ENCODE measurements at places on chromosomes 6 and 20.

DNA sequence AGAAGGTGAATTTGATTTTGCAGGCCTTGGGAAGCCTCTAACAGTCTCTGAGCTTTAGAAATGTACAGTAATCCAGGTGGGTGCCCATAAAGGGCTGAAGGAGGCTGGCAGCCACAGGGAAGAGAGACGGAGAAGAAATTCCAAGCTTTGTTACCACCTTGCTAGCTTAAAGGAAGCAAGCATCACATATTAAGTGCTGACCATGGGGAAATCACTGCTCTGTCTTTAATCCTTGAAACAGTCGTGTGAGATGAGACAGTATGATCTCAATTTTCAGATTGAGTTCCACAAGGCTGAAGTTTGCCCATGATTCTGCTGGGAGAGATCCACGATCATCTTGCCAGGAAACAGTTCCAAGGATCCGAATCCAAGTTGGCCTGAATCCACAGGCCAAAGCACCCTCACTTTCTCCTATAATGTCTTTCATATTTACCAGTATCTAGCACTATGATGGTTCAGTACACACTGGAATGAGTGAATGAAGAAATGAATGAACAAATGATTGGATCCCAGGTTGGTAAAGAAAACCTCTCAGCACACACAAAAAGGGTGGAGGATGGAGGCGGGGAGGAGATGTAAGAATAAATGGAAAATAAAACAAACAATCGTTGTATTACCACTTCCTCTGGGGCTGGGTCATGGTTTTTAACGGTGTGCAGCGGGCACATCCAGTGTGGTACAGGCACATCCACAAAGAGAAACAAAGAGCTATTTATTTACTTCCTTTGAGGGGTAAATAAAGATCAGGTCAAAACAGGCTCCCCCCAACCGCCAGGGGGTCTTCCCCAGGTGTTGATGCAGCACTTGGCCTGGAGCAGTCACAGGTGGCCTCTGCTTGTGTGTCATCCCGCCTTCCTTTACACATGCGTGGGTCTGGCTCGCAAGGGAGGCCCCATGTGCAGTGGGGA is 28.2 kb upstream of the TAF8 start:
- DNase-seq: no peak

- DNase-seq: no peak
Measured at GRCh38 chr6:1971612-1972011, 273.8 kb downstream of the GMDS start.

DNA sequence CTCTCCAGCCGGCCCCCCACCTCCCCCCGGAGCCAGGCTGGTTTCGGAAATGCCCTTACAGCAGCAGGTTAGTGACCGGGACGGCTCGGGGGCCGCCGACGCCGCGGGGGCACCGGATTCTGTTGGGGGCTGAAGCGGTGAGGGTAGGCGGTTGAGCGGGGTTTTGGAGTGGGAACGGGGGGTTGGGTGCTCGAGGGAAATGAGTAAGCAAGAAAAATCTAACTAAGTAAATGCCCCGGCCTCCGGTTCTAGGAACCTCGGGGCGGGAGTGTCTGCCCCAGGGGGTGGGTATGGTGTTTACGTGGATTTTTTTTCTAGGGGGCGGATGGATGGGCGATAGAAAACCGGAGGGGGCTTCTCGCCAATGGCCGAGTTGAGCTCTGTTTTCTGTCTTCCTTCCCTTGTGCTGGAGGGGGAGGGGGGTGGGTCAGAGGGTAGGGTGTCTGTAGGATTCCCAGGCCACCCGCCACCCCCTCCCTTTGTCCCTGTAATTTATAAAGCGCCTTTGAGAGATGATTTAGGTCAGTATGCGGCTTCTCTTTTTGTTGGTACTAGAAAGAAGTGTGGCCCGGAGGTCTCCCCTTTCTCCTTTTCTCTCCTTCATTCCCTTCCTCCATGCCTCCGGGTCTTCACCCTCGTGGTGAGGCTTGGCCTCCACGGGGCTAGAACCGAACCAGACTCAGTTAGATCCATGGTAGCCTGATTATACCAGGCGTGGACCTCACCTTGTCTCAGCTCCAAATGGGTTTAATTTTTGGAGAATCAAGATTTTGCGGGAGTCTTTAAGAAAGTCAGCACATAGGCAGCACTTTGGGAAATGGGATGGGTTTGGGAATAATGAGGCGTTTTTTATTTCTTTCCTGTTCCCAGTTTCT is 2.3 kb downstream of the E2F3 start:
- DNase-seq: peak; percentile 22

DNA sequence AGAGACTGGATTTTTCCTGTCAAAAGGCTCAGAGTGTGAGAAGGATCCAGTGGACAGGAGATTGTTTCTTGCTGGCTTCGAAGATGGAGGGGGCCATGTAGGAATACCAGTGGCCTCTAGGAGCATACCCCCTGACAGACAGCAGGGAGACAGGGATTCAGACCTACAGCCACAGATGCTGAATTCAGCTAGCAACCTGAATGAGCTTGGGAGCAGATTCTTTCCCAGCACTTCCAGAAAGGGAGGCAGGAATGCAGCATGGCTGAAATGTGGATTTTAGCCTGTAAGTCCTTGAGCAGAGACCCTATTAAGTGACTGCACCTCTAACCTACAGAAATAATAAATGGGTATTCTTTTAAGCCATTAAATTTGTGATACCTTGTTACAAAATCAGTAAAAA is 44.6 kb downstream of the STXBP5 start:
- no peak for DNase-seq

- no peak for DNase-seq
Measured at GRCh38 chr6:165551828-165552227, 111.2 kb downstream of the PDE10A start.

Data from transverse colon (tissue), 4 donors.